MV-4-11 (cell line): ENCODE measurements at places on chromosomes 4 and X.

- no peak for DNase-seq
Observed at GRCh38 chrX:96224279-96224678, 460.4 kb upstream of the DIAPH2 start.

GRCh38 chr4:113881256-113881655 is 98.2 kb downstream of the ARSJ start:
- DNase-seq, result peak; percentile 85

DNA sequence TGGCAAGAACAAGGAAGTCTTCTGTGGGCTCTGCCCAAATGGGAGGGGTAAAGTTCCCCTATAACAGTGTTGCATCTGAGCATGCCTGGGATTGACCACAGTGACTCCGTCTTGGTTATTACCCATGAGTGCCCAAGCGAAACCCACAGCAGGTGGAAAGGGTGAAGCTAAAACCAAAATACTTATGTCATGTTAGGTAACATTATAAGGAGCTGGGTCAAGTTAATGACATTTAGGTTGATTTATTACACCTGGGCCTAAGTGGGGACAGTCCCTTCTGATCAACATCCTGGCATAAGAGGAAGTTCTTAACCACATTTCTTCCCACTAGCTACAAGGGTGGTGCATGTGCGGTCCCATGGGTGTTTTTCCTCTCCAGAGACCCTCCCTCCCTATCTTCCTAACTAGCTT is 1.3 kb upstream of the ZNF732 start:
- DNase-seq, result peak; percentile 94

DNA sequence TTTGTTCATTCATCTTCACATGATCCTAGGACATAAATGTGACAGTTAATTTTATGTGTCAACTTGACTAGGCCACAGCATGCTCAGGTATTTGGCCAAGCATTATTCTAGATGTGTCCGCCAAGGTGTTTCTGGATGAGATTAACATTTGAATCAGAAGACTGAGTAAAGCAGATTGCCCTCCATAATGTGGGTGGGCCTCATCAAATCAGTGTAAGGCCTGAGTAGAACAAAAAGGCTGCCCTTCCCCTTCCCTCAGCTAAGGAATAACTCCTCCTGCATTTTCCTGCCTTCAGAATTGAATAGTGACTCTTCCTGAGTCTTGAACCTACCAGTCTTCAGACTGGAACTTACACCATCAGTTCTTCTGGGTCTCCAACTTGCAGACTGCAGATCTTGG is 18.4 kb downstream of the ATP11C start:
- no peak for DNase-seq

GRCh38 chr4:94877973-94878372 is 120.2 kb downstream of the BMPR1B start:
- DNase-seq, result no peak

- no peak for DNase-seq
Observed at GRCh38 chr4:5465529-5465928, 242.8 kb downstream of the EVC2 start.

GRCh38 chr4:8453957-8454356 is 13.4 kb downstream of the TRMT44 start:
- DNase-seq, result no peak

- DNase-seq, result no peak
Observed at GRCh38 chr4:155679343-155679742, 12.7 kb downstream of the GUCY1A1 start.

- peak; percentile 17 for DNase-seq
Observed at GRCh38 chrX:23901060-23901459, 6.7 kb downstream of the APOO start.

DNA sequence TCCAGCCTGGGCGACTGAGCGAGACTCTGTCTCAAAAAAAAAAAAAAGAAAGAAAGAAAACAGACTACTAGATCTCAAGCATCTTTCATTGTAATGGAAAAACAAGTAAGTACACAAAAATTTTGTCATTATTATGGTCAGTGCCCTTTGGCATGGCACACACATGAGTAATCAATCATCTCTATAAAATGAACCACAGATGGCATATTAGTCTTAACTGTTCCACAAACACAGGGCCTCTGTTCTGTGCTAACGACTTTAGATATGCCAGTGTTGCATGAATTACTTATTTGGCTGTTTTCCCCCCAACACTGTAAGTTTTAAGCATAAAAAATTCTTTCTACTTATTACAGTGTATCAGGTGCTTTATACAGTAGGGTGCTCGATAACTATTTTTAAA is 90.4 kb downstream of the COX7B2 start:
- no peak for DNase-seq

GRCh38 chrX:71618303-71618721 is at the start of gene CXCR3:
CXCR3 (minus strand) TSS chrX:71618511; CDS start chrX:71618449, 62 bp downstream.
- peak; percentile 94 for DNase-seq

- DNase-seq, result no peak
Observed at GRCh38 chr4:7076696-7077082, 8.8 kb upstream of the GRPEL1 start.

GRCh38 chrX:13254870-13255269 is 65.0 kb downstream of the ATXN3L start:
- peak; percentile 0 for DNase-seq

- DNase-seq, result no peak
Observed at GRCh38 chr4:136383082-136383481, 1149.2 kb downstream of the PCDH18 start.

- DNase-seq, result no peak
Observed at GRCh38 chrX:53155512-53156206, 61.7 kb downstream of the KANTR start.

DNA sequence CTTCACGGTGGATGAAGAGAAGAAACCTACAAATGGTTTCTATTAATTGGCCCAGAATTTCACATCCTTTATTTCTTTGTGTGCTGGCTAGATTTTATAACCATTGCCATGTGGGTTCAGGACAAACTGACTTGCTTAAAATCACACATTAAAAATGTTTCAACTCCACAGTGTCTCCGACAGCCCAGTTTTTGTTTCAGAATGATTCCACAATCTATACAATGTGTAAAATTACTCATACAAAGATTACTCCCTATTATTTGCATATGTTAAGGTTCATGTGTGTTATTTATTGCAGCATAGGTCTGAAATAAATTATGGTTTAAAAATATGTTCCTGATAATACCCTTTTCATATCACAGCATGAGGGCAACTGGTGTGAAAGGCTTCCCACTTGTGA is 20.6 kb downstream of the DCHS2 start:
- DNase-seq, result no peak

DNA sequence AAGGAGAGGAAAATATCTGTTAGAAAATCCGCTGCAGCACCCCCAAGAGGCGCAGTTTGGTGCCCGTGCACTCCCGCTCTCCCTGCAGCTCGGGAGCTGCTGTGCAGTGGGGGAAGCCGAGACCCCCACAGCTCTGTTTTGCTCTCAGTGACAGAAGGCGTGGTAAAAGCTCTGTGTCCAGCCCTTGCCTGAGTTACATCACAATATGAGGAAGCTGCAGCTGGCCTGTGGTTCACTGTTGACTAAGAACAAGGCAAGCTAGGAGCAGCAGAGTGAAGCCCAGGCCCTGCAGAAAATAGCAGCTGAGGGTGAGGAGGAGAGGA is 88.5 kb upstream of the ADRA2C start:
- peak; percentile 85 for DNase-seq

- peak; percentile 30 for DNase-seq
Observed at GRCh38 chr4:54961357-54961975, 163.9 kb downstream of the KDR start.

DNA sequence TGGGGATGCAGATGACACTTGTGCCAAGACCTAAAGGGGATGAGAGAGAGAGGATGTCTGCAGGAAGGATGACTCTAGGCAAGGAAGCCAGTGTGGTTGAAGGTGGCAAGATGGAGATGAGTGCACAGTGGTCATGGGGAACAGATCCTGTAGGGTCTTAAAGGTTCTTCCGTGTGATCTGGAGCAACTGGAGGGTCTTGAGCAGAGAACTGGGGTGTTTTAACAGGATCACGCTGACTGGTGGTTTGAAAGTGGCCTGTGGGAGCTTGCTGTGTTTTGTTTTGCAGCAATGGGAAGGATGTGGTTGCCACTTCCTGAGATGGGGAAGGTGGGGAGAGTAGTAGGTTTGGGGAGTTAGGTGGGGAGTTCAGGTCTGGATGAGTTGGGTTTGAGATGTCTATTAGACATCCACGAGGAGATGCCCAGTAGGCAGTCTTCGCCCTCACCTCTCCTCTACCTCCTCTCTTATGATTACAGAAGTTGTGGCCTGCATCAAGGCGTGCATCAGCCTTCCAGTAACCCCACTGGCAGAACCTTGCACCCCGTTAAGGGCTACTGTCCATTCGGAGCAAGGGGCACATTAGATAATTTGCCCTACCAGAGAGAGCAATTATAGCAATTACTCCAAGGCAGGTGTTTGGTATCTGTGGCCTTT is 1.4 kb upstream of the STBD1 start:
- DNase-seq, result no peak

- DNase-seq, result no peak
Observed at GRCh38 chr4:65670020-65670330, 314 bp downstream of the EPHA5 start.

DNA sequence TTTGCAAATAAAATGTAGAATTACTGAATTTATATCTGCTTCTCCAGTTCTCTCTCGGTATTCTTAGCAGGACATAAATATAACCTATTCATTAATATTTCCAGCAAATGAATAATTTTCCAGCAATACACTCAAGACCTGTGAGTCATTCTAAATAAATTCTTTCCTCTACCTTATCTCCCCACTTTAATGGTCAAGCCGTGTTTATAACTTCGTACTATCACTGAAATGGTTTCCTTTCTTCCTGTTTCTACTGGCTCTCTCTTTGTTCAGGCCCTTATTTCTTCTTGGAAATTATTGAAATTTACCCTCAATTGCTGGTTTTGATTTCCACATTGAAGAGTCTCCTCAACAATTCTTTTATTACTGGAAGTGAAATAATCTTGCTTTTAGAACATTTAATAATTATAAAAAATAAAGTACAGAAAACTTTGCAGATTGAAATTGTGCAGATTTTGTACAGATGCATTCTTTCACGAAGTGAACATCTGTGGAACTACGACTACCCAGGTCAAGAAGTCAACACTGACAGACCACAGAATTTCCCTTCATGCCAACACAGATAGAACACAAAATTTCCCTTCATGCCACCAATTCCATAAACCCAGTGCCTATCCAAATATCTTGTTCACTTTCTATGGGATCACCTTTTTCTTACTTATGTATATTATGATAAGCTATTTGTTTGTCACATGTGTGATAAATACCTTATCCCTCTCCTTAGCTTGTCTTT is 205.7 kb downstream of the FAT4 start:
- DNase-seq, result no peak

- DNase-seq, result peak; percentile 15
Observed at GRCh38 chrX:118062817-118063615, 53.6 kb downstream of the KLHL13 start.

- no peak for DNase-seq
Observed at GRCh38 chrX:105701310-105702052, 120.9 kb upstream of the NRK start.

DNA sequence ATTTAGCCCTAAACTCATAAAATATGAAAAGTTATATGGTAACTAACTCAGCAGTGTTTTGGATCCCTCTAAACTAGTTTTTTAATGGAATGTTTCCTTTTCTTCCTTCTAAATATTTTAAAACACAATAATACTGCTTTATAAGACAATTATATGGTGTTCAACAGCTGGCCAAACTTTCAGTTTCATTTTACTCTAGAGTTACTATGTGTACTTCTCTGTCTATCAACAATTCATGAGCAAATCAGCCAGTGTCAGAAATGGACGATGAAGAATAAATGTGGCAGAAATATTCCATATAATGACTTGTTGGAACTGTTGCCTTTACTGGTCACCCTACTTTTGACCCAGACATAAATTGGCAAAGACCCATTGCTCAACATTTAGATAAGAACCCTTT is 64.8 kb upstream of the CXXC4 start:
- DNase-seq, result no peak

DNA sequence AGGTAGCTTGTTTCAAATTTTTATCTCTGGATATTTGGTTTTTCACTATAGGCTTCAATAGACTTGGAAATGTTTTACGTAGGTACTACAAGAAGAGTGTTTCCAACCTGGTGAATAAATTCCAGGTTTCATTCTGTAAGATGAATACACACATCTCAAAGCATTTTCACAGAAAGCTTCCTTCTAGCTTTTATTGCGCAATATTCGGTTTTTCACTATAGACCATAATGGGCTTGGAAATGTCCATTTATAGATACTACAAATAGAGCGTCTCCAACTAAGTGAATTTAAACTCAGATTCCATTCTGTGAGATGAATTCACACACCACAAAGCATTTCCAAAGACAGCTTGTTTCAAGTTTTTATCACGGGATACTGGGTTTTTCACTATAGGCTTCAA is 857.7 kb upstream of the HS3ST1 start:
- peak; percentile 36 for DNase-seq

DNA sequence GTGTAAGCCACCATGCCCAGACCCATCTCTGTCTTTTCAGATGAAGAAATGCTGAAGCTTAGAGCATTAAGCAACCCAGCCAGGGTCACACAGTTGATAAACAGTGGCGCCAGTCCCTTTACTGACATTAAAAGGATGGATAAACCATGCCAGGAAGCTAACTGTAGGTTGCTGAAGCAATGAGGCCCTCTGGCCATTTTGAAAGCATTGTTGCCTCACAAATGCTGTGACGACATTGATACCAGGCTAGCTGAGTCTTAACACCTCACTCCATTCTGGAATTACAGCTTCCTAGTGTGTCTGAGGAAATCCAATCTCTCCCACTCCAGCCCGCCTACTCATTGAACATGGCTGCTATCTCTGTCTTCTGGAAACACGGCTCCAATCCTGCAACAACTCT is 89.7 kb downstream of the LNX1 start:
- no peak for DNase-seq

DNA sequence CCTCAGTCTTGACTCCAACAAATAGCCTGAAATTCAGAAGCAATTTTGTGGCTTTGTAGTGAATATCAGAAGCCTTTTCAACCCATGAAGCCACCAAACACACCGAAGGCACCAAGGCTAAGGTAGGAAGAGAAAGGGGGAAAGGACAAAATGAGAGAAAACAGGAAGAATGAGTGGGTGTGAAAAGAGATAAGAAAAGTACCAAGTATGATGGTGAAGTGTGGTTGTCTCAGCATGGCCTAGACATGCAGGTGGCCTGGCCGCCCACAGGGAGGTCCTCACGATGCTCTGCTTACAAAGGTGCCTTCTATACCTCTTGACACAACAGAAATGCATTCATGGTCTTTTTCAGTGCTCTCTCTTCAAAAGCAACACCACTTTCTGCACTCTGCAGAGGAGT is 34.9 kb downstream of the ACSL1 start:
- no peak for DNase-seq

DNA sequence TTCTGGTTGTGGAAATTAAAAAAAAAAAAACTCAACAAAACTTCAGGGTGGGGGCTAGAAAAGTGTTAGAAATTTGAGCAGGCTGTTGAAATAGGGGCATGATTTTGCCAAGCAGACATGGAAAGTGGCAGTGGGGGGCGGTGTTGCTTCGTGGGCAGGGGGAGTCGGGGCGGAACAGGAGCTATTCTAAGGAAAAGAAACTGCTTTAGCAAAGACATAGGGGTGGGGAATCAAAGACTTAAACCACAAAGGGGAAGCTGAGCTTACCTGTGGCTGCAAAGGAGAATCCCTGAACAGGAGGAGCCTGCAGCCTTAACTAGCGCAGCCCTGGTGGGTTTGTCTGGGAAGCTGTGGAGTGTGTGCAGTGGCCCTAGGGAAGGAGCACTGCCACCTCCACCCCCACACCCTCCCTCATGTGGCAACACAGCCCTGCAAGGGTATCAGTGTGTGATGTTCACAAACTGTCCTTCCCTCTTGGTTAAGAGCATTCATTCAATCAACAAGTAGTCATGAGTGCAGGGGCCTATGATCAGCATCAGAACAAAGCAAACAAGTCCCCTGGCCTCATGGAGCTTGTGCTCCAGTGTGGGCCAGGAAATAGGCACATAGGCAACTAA is 20.5 kb downstream of the SEL1L3 start:
- no peak for DNase-seq

GRCh38 chr4:134027931-134028330 is 173.7 kb downstream of the PABPC4L start:
- DNase-seq, result no peak
